Stimulated activated CD4-positive, alpha-beta T cell treated with anti-CD3 and anti-CD28 coated beads, Interleukin-1b, Interleukin-23, amount 100 ng/mL, for 1 hour (primary cell): ENCODE measurements at places on chromosomes 16 and 17.
A peak's percentile ranks its signal among the peaks of the same experiment; 100 is the strongest.

DNA sequence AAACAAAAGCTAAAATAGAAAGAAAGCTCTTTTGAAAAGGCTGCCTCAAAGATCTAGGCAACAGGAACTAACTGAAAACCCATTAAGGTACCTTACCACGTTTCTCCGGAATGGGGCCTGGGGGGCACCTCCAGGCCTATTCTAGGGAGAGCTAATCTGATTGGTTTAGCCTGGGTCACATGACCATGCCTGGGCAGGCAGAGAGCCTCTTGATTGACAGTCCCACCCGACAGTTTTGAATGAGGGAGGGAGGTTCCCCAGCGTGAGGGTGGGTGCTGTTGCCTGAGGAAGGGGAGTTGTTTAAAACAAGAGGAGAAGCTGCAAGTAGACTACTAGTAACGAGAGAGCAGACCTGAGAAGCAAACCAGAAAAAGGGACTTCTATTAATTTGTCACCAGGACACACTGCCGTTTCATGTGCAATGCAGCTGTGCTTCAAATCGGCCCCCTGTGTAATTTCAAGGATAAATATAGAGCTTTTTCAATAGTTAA lies 143.4 kb upstream of the HS3ST2 start:
- no peak for DNase-seq

GRCh38 chr16:25172831-25173230 lies 43.9 kb upstream of the AQP8 start:
- no peak for DNase-seq

GRCh38 chr16:10180771-10181163 lies 1.5 kb downstream of the GRIN2A start:
- DNase-seq, result no peak

DNA sequence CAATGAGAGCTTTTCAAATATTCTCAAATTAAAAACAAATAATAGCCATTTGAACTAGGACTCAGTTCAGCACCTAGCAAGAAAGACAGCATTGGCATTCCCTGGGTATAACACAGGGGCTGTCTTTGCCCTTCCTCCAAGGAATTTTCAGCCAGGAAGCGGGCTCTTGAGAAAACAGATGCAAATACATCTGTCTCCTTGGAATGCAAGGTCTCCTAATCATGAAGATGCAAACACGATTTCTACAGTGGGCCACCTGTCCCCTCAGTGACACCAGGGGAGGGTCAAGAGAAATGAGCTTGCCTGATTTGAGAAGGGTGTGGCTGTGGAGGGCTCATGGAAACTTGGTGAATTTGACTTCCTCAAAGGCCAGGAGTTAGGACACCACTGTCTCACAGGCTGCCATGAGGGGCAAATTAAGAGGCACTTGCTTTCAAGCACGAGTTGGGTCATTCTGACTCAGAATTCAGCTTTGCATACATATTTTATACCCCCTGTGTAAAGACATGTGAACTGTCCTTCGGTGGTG lies 24.5 kb upstream of the SUPT4H1 start:
- DNase-seq, result no peak

GRCh38 chr17:10278218-10278617 lies 79.8 kb upstream of the GAS7 start:
- no peak for DNase-seq

DNA sequence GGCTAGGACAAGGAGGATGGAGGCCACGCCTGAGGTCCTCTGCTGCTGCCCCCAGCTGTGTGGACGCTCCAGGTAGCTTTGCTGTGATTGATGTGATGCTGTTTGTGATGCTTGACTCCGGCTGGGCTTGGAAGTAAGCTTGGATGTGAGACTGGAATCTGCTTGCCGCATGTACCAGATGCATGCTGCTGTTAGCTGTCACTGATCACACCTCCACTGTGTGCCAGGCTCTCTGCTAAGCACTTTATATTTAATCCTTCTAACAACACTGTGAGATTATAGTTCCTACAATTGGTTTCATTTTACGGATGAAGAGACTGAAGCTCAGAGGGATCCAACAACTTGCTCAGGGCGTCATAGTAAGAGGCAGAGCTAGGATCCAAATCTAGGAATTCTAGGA lies 23.5 kb downstream of the SNX29 start:
- no peak for DNase-seq

DNA sequence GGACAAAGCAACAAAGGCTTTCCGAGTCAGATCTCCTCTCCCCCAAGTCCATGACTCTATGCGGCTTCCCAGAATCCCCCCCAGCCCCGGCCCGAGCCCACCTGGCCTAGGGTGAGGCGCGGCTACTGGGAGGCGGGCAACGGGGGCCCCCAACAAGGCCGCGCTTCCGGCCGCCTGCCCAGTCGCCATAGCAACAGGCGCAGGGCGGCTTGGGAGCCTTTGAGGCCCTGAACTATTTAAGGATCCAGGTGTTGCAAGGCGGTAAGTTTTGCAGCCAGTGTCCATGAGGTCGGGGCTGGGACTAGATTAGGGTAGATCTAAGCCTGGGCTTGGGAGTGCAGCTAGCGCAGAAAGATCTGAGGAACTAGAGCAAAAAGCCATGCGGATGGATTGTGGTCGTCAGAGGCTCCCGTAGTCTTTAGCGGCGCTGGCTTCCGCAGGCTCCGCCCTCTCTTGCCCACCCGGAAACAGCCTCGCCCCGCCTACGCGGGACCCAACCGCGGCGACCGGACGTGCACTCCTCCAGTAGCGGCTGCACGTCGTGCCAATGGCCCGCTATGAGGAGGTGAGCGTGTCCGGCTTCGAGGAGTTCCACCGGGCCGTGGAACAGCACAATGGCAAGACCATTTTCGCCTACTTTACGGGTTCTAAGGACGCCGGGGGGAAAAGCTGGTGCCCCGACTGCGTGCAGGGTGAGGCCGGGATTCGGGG lies at the start of the genes KIAA0753 and TXNDC17:
Gene KIAA0753, minus strand, starts transcription at position 176 of the 711 bp plus-strand sequence. CDS start 5,608 bp downstream, outside the sequence.
Gene TXNDC17, plus strand, starts transcription at position 525 of the 711 bp plus-strand sequence. Its CDS starts 23 bp downstream, at position 548.
- peak; percentile 66 for DNase-seq

GRCh38 chr17:48125829-48126531 lies 18.4 kb downstream of the SNX11 start:
- no peak for DNase-seq

DNA sequence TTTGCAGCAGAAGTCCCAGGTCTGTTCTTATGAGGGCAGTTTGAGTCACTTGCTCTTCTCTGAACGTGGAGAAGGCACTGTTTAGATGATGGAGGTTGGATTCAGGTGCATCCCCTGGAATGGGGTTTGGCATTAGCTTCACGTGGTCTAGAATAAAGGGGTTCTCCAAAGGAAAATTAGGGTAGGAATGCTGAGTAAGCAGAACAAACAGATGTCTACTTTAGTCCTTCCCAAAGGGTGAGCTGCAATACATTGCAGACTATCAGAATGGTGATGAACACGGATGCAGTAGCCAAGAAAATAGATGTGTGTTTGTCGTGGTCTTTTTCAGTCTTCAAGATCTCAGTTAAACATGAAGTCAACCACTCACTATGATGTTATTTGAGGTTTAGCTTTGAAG lies 3.3 kb upstream of the CBLN1 start:
- DNase-seq, result no peak

GRCh38 chr17:57415751-57416207 lies 159.5 kb downstream of the MSI2 start:
- no peak for DNase-seq

DNA sequence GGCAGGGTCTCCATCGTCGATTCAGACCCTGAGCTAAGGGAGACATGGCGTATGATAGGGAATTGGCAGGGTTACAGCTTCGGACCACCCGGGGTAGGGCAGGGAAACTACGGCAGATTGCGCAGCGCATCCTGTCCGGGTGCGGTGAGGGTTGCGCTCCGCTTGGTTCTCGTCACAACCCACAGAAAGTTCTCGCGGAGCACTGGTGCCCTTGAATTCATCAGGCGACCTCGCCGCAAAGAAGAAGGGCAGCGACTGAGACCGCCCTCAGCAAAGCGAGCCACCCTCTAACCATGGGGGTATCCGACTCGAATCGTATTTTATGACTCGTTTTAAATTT lies 1.2 kb downstream of the HS3ST3B1 start:
- no peak for DNase-seq

- no peak for DNase-seq
Observed at GRCh38 chr16:28597692-28598261, 927 bp upstream of the SULT1A2 start.
